EL (cell line): ENCODE measurements at places on chromosomes 13 and 19.

GRCh38 chr13:113630804-113631203 lies 27.2 kb downstream of the ATP4B start:
- no peak for DNase-seq

DNA sequence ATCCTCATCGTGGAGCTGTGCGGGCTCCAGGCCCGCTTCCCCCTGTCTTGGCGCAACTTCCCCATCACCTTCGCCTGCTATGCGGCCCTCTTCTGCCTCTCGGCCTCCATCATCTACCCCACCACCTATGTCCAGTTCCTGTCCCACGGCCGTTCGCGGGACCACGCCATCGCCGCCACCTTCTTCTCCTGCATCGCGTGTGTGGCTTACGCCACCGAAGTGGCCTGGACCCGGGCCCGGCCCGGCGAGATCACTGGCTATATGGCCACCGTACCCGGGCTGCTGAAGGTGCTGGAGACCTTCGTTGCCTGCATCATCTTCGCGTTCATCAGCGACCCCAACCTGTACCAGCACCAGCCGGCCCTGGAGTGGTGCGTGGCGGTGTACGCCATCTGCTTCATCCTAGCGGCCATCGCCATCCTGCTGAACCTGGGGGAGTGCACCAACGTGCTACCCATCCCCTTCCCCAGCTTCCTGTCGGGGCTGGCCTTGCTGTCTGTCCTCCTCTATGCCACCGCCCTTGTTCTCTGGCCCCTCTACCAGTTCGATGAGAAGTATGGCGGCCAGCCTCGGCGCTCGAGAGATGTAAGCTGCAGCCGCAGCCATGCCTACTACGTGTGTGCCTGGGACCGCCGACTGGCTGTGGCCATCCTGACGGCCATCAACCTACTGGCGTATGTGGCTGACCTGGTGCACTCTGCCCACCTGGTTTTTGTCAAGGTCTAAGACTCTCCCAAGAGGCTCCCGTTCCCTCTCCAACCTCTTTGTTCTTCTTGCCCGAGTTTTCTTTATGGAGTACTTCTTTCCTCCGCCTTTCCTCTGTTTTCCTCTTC lies 6.3 kb downstream of the MYADM start:
- no peak for DNase-seq

DNA sequence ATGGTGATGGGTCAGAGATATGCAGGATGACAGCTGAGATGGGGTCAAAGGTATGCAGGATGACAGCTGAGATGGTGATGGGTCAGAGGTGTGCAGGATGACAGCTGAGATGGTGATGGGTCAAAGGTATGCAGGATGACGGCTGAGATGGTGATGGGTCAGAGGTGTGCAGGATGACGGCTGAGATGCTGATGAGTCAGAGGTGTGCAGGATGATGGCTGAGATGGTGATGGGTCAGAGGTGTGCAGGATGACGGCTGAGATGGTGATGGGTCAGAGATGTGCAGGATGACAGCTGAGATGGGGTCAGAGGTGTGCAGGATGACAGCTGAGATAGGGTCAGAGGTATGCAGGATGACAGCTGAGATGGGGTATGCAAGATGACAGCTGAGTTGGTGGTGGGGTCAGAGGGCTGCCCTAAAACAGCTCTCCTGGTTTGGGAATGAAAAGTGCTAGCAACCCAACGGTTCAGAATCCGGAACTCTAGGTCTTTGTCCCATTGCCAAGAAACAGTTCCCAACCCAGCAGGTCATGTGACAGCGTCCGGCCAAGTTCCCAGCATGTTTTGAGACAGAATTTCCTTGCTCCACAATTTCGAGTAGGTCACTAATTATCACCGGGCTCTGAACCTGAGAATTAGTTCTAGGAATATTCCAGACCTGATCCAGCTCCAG lies 3.2 kb downstream of the SELENOW start:
- no peak for DNase-seq

GRCh38 chr19:48020686-48021085 lies 23.2 kb downstream of the CABP5 start:
- DNase-seq = no peak

- peak; percentile 83 for DNase-seq
Measured at GRCh38 chr13:75550159-75550567, 572 bp downstream of the UCHL3 start.

DNA sequence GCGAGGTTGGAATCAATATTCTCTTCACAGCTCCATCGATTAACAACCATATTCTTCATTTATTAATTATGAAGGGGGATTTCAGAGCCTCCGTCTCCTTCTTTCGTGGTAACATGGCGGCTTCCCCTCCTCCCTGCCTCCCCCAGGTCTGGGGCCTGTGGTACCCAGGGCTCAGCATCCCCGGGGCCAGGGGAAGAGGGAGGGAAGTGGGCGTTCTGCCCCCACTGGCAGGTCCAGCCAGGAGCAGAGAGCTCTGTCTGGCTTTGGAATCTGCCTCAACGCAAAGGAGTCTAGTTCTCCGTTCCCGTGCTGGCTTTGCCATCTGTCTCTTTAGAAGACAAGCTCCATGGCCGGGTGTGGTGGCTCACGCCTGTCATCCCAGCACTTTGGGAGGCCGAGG lies 37.8 kb upstream of the ONECUT3 start:
- DNase-seq = no peak

DNA sequence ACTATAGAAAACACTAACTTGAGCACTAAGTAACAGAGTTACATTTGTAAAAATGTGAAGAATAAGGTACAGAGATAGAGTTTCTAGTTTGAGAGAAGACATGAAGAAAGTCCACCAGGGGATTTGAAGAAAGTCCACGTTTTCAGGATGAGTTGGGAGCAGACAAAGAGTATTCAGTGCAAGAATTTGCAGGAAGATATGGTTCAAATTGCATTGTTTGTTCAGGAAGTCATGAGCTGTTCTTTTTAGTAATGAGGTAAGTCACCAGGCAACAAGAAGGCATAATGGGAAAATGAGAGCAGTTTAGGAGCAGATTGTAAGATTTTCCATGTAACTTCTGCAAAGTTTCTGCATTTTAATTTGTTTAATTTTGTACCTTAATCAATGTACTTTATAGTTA lies 618.0 kb downstream of the DACH1 start:
- DNase-seq = no peak

- DNase-seq = no peak
Measured at GRCh38 chr19:33456845-33457220, 64.8 kb downstream of the PEPD start.

DNA sequence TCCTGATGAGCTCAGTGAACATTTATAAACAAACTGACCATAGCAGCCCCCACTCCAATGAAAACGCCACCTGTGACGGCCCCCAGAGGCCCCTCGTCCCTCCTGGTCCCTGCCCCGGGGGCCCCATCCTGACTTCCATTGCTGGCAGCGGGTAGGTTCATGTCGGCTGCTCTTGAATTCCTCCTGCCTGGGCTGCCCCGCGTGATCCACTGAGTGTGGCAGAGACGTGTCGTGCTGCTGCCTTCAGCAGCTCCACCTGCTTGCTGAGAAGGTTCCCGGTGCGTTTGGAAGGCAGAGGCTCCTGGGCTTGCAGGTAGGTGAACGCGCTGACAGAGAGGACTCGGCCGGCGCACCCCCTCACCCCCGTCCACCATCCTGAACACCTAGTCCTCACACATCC lies 11.6 kb downstream of the C2CD4C start:
- DNase-seq = no peak

DNA sequence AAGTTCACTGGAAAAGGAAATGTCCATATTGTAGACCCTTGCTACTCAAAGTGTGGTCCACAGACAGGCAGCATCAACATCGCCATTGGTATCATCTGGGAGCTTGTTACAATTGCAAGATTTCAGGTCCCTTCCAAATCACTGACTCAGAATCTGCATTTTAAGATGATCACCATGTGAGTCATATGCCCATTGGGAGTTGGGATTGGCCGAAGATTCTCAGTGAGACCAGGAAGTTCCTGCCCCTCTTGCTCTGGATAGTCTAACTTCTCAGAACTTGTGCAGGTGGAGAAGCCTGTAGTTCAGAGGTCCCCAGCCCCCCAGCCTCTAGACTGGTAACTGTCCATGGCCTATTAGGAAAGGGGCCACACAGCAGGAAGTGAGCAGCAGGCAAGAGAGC lies 48.9 kb upstream of the URAD start:
- DNase-seq = peak; percentile 49

GRCh38 chr13:22893204-22893603 lies 287.6 kb upstream of the SGCG start:
- no peak for DNase-seq

- no peak for DNase-seq
Measured at GRCh38 chr19:310781-311496, 19.7 kb upstream of the PLPP2 start.

DNA sequence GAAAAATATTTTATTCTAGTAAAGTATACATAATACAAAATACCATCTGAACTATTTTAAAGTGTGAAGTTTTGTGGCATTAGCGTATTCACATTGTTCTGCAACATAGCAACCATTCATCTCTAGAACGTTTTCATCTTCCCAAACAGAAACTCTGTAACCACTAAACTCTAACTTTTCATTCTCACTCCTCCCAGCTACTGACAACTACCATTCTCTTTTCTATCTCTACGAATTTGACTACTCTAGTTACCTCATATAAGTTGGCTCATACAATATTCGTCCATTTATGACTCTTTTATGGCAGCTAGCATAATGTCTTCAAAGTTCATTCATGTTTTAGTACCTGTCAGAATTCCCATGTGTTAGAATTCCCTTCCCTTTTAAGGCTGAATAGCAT lies 150.5 kb upstream of the MIR17HG start:
- DNase-seq = no peak

- no peak for DNase-seq
Measured at GRCh38 chr19:52536448-52536800, 9.0 kb downstream of the ZNF808 start.

- no peak for DNase-seq
Measured at GRCh38 chr13:66322936-66323335, 907.2 kb downstream of the PCDH9 start.

DNA sequence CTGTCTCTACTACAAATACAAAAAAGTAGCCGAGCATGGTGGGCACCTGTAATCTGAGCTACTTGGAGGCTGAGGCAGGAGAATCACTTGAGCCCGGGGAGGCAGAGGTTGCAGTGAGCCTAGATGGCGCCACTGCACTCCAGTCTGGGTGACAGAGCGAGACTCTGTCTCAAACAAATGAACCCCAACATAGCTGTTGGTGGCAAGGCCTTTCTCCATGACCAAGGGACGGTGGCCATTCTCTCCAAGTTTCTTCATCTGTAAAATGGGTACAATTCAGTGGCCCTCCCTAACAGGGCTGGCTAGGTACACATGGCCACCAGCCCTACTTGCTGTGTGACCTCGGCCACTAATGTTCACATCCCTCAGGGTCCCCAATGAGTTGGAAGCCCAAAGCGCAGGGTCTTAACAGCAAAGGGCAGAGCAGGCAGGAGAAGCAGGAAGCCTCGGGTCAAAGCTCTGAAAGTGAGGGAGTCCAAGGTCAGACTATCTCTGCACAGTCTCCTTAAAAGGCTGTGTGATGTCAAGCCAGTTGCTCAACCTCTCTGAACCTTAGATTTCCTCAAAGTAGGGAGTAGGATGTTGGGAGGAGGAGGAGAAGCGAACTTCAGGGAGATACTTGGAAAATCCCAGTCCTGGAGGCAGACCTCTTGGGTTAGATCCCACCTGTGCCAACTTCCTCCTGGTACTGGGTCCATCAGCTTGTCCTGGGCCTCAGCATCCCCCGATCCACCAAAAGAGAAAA lies 2.7 kb downstream of the JUND start:
- DNase-seq = peak; percentile 25

DNA sequence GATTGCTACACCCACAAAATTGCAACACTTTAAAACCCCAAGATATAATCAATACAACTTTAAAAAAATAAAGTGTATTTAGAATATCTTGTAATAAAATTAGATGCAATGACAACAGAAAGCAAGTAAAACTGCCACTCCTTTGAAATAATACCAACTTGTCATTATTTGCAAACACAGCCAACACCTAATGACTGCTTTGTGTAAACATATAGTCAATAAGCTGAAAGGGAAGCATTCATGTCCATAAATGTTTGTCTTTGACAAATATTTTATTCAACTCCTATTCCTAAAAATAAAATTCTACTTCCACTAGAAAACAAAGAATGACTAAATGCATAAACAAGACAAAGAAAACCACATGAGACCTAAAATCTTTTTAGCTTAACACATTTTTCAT lies 6.6 kb downstream of the SMAD9 start:
- DNase-seq = no peak

DNA sequence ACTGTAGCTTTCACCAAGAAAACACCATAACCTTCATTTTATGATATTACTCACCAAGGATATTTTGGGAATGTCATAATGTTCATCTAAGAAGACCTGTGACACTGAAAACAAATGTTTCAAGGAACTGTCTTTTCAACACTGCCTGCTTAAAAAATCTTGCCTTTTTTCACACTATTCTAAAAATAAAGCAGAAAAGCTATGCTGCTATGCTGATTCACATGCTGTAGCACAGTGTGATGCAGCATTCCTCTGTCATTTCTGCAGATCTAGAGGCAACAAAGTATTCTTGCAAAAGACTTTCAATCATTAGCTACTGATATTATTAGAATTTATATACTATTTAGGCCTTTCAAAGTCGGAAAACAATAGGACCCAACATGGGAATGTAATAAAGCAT lies 525.7 kb downstream of the UQCRFS1 start:
- DNase-seq = no peak

DNA sequence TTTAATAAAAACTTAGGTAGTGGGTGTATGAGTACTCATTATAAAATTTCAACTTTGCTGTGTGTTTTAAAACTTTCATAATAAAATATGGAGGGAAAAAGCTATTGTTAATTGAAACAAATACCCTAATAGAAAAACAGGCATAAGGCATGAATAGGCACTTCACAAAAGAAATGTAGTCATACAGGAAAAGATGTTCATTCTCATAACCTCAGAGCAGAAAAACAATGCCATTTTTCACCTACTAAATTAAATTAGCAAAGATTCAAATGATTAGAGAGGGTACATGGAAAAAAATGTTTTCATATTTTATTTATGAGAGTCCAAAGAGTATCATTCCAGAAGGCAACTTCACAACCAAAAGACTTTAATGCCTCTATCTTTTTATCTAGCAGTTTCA lies 20.6 kb upstream of the ELF1 start:
- no peak for DNase-seq

DNA sequence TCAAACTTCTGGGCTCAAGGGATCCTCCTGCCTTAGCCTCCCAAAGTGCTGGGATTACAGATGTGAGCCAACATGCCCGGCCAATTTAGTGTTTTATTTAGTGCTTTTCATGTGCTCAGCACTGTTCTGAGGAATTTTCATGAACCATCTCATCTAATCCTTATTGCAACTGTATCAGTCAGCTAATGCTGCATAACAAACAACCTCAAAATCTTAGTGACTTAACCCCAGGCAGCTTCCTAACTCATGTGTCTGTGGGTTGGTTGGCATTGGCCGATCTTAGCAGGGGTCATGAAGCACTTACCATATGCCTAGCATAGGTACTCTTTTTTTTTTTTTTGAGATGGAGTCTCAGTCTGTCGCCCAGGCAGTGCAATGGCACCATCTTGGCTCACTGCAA lies 6.2 kb upstream of the SDHAF1 start:
- DNase-seq = no peak

DNA sequence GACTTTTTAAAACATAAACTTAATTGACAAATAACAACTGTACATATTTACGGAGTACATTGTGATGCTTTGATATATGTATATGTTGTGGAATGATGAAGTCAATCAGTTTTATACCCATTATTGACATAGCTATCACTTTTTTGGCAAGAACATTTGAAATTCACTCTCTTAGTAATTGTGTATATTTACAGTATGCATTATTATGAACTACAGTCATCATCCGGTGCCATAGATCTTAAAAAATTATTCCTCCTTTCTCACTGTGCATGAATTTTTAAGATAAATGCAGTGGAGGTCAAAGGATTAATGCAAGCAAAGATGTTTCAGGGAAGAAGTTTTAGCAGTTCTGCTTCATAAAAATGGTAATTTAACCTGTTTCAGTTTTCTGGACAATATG lies 8.0 kb upstream of the VN1R4 start:
- no peak for DNase-seq
